ENCODE measurements at places on chromosomes 7 and 10.
A peak's percentile ranks its signal among the peaks of the same experiment; 100 is the strongest.

DNA sequence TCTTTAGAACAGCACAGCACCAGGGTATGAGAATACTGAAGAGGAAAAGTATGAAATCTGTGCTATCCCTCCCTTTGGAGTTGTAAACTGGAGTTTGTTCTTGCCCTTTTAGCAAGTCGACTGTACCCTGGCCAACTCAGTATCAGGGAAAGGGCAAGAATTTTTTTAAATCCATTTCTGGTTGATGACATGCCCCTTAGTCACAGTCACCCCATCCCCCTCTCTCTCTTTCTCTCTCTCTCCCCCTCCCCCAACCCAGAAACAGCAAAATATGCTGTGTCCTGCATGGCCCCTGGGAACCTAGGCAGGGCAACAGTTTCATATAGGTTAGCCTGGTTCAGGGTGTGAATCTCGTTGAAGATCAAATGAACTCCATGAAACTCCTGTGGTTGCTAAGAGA lies 177.7 kb upstream of the ADO start:
- DNase-seq = no peak

DNA sequence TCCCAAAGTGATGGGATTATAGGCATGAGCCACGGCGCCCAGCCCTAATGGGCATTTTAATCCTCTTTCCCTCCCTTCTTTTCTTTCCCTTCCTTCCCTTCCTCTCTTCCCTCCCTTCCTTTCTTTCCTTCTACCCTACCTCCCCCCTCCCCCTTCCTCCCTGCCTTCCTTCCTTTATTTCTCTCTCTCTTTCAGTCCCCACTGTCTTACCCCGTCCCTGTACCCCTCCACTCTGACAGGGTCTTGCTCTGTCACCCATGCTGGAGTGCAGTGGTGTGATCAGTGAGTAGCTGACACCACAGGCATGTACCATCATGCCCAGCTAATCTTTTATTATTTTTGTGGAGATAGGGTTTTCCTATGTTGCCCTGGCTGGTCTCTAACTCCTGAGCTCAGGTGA lies 24.2 kb downstream of the LCOR start:
- DNase-seq = no peak

DNA sequence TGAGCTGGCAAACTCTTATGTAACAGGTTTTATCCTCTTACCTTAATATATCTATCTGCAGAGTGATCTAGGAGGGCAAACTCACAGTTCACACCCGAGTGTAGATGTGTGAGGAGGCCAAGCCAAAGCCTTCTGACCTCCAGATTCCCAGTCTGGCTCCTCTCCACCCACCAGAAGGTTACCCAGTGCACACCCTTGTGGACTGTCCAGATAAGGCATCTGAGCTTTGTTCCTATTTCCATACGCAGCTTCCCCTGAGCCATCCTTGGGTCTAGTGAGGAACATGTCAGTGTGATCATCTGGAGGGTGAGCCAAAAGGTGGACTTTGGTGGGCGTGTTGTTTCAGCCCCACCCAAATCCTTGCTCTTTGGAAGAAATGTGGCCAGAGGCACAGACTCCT lies 203.0 kb upstream of the MEOX2 start:
- DNase-seq = peak; percentile 22

- peak; percentile 76 for DNase-seq
Measured at GRCh38 chr10:68208424-68209042, 23.4 kb downstream of the ATOH7 start.

GRCh38 chr10:12586741-12587140 lies 237.4 kb downstream of the CAMK1D start:
- DNase-seq = no peak

GRCh38 chr7:10708447-10708846 lies 265.2 kb upstream of the PHF14 start:
- no peak for DNase-seq

DNA sequence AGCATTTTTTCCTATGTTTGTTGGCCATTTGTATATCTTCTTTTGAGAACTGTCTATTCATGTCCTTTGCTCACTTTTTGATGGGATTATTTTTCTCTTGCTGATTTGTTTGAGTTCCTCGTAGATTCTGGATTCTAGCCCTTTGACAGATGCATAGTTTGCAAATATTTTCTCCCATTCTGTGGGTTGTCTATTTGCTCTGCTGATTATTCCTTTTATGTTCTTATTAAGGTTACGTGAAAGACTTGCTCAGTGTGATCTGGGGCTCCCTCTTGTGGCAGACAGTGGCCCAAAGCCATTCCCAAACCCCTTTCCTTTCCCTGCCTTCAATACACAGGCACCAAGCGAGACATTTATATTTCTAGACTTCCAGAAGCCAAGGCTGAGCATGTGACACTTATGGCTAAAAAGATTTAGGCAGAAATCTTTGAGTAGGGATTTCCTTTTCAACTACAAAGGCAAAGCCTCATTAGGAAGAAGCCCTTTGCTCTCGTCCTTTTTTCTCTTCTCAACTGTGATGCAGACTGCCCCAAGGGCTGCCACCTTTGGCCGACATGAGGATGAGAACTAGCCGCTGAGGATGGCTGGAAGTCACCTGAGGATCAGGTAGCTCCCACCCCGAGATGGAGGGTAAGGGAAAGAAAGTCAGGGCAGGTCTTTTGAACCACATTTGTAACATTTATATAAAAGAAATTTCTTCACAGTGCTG lies 23.6 kb downstream of the ST8SIA6 start:
- DNase-seq = peak; percentile 67

- no peak for DNase-seq
Measured at GRCh38 chr10:124709861-124710260, 34.3 kb downstream of the FAM53B start.

- DNase-seq = no peak
Measured at GRCh38 chr10:71516890-71517289, 120.2 kb downstream of the CDH23 start.

- no peak for DNase-seq
Measured at GRCh38 chr7:1670894-1671593, 967 bp downstream of the ELFN1 start.

- no peak for DNase-seq
Measured at GRCh38 chr10:71221586-71222202, 9.3 kb downstream of the UNC5B start.

DNA sequence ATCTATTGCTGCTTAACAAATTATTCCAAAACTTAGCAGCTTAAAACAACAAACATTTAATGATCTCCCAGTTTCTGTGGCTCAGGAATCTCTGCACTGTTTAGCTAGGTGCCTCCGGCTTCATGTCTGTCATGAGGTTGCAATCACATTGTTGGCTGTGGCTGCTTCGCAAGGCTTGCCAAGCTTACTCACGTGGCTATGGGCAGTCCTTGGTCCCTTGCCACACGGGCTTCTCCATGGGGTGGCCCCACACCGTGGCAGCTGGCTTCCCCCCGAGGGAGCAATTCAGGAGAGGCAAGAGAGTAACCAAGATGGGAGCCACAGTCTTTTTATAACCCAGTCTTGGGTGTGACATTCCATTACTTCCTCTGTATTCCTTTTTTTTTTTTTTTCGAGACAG lies 67.4 kb downstream of the NEURL1 start:
- DNase-seq = no peak
